Activated CD4-positive, alpha-beta T cell treated with anti-CD3 and anti-CD28 coated beads for 24 hours (primary cell): ENCODE measurements at places on chromosomes 3 and 15.

DNA sequence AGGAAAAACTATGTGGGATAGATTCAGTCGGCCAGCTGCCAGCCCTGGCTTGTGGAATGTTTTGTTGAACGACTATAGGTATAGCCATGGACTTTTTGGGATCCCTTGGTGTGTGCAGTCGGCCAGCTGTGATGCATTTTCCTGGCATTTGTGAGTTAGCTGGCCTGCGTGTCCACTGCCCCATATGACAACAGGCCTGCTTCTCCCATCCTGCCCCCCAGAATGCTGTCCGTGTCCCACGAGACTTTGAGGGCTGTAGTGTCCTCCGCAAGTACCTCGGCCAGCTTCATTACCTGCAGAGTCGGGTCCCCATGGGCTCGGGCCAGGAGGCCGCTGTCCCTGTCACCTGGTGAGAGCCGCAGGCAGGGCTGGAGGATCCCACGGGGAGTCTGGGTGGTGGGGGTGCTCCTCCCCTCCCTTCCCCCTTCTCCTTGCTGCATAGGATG lies 23.6 kb downstream of the PTPN23 start:
- no peak for DNase-seq

- no peak for DNase-seq
Measured at GRCh38 chr3:115359536-115359935, 212.4 kb upstream of the ZBTB20 start.

DNA sequence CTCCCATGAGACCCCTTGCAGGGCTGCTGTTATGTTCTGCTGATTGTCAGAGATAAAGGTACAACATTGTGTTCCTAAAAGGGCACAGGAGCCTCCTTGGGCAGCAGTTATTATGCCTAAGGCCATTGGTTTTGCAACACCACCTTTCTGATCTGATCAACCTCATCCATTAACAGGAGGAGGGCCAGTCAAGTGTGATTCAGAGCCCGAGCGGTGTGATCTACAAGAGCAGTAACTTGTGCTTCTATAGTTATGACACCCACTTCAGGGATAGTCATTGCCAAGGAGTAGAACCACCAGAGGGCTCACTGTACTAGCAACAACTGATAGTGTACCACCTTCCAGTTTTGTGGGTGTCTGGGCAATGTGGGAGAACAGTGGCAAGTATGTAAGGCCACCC lies 1457.9 kb upstream of the CADM2 start:
- no peak for DNase-seq

DNA sequence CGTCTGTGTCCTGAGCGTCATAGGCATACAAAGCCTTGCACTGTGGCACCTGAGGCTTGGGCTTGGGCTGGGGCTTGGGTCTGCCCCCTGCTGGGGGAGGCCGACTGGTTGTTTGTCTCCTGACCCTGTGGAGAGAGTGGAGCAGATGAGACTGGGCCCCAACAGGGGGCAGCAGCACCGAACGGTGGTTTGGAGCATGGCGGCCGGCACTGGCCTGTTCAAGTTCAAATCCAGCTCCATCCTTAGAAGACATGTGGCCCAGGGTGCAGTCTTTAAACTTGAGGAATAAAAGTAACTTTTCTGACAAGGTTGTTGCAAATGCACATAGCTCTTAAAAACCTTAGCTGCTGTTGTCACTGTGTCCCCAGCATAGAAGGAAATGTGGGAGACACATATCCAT lies 33.3 kb downstream of the CCNB2 start:
- peak; percentile 29 for DNase-seq

- DNase-seq = no peak
Measured at GRCh38 chr15:26875476-26875850, 8.6 kb downstream of the GABRA5 start.

DNA sequence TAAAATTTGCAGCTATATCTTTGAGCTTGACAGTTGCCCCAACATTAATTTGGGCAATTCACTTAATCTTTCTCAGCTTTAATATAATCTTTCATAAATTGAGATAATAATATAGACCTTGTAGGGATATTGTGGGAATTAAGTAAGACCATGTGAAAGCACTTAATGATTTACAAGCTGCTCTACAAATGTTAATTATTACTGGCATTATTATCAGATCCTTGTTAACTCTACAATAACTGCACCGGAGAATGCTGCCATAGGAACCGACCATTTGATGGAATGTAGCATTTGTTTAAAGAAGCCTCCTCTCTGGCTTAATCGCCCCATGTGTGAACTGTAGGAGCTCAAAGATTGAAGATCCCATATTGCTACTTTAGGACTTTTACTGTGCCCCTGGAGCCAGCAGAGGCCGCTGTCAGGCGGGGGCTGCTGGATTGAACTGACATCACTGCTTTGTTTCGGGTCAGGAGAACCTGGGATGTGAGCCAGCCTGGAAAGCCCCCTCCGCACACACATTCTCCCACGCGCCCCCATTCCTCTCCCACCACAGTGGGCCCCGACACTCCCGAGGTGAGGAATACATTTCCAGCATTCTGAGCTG lies 154.2 kb upstream of the TNIK start:
- DNase-seq = no peak

- DNase-seq = no peak
Measured at GRCh38 chr3:102537123-102537522, 102.3 kb downstream of the ZPLD1 start.

- DNase-seq = no peak
Measured at GRCh38 chr3:44992555-44993470, 16.8 kb downstream of the EXOSC7 start.

DNA sequence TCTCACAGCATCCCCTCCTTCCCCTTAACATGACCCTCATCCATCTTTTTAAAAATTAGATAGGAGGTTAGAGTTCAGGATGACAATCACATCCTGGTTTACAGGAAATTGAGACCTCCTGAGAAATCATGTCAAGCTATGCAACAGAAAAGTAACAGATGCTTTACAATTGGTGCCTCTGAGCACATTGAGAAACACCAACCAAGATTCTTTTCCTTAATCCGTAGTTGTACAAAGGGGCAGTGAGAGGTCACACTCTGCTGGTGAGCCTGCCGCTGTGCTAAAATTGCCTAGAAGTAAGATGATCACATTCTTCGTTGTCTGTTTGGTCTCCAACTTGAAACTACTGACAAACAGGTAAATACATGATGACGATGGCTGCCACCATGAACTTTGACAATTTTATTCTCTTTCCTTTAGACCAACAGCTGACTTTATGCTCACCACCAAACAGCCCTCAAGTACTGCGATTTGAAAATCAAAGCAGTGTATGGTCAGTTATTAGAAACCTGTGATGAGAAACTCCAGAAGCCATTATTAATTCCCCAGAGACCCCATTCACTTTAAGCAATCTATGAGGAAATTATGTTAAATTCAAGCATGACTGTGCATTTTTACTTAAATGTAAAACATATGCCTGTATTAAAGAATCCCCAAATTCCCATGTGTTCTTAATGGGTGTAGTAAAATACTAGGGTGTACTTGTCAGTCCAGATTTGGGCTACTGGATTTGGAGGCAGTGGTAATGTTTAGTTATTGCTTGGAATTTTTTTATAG lies 210.7 kb upstream of the UBE2E1 start:
- DNase-seq = no peak

DNA sequence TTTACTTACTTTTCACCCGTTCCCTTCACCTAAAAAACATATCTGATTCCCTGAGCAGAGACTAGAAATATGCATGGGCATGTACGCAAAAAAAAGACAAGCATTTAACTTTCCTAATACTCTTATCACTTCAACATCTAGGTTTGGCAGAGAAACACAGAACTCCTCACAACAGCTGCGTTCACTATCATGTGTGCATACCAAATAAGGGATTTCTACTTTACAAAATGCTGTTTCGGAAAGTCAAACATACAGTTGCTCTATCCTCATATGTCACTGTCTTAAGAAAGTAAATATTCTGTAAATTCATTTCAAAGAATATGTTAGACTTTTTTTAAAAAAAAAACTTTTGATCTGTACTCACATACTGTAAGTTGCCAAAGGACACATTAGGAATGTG lies 65.1 kb upstream of the CBLB start:
- DNase-seq = no peak

GRCh38 chr15:45391746-45392583 lies 13.6 kb upstream of the GATM start:
- DNase-seq = no peak
